SJSA1 (cell line): ENCODE measurements at places on chromosomes 1 and 21.
A peak's percentile ranks its signal among the peaks of the same experiment; 100 is the strongest.

- DNase-seq, result no peak
These were observed 57.5 kb downstream of the MAP3K7CL start for GRCh38 chr21:29187944-29188343.

- no peak for DNase-seq
These were observed 644.0 kb downstream of the PTPRC start for GRCh38 chr1:199282751-199283305.

DNA sequence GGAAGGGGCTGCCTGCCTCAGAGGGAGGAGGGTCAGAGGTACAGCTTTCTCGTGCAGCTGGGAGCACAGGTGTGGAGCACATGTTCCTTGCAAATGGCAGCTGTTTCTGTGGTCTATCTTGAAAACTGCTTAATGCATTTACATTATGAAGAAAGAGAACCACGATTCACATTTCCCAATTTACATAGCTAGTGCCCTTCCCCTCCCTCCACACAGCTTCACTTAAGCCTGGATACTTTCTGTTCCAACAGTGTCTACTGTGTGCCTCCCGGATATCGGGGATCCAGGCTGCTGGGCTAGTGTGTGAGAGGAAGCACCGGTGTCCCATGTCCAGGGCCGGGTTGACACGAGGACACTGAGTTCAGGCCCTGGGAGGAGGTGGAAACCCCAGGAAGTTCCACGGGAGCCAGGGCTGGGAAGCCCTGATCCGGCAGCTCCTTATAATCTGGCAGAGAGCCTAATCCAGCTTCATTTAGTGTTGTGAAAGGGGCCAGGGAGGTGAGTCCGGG, 31.6 kb downstream of the TMCC2 start:
- DNase-seq, result no peak

DNA sequence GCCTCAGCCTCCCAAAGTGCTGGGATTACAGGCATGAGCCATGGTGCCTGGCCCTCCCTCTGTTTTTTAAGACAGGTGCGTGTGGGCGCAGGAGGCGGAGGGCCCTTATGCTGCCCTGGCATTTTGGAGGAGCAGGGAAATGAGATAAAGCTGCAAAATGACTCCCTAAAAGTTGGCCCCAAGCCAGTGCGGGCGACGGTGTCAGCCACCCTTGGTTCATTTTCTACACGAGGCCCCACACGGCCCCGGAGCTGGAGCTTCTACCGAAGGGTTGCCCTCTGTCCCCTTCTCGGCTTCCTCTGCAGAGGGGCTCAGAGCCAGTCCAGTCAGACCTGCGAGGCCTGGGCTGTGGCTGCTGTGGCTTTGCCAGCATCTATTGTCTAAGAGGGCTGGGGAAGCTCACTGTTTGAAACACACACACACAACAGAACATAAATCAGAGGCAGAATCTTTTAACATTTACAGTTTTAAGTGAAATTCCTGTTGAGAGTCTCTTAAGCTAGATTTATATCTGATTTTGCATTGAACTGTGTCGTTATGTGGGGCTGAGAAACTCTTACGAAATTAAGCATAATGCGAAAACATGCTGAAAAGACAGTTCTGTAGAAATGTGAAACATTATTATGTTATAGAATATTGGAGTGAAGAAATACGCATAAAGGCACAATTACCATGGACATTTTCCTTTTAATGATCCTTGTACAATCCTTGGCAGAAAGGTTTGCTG, 255.9 kb downstream of the CAMTA1 start:
- no peak for DNase-seq

- no peak for DNase-seq
These were observed 32.2 kb upstream of the BACE2 start for GRCh38 chr21:41135746-41136145.

GRCh38 chr1:93304716-93305138, 41.0 kb upstream of the DR1 start:
- peak; percentile 67 for DNase-seq

DNA sequence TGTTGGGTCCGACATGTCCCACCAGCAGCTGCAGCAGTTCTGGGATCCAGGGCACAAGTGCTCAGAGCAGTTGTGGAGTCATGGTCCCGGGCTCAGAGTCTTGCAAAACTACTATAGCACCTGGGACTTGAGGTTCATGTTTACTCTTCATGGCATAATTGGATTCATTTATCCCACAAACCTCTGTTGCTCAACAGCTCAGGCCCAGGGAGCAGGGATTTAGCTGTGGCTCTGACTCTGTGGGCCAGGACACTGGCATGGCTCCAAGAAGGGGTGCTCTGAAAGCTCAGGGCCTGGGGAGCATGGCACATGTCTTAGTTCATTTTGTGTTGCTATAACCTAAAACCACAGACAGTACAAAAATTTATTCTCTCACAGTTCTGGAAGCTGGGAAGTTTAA, 626.7 kb upstream of the ADGRL2 start:
- DNase-seq, result no peak

DNA sequence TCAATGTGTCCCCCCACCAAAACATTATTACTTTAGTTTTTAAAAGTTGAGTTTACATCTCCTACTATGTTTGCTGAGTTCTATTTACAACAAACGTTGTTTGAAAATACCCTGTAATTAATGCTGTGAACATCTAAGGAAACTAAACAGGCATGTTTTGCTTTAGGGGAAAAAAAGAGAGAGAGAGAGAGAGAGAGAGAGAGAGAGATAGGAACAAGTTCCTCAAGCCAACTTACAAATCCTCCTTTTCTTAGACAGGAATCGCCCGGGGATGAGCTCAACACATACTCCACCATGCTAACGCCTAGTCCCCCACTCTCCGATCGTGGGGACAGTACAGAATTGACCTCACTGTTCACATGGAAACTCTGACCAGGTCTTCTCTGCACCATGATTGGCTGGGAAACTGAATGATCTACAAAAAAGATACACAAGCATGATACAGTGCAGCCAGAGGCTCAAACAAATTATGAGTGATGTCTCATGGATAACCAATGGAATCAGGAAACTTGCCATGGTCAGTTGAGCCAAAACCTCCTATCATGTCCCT, 59.8 kb downstream of the PUM1 start:
- no peak for DNase-seq

GRCh38 chr1:248316796-248317195, 7.6 kb downstream of the OR2M7 start:
- no peak for DNase-seq

DNA sequence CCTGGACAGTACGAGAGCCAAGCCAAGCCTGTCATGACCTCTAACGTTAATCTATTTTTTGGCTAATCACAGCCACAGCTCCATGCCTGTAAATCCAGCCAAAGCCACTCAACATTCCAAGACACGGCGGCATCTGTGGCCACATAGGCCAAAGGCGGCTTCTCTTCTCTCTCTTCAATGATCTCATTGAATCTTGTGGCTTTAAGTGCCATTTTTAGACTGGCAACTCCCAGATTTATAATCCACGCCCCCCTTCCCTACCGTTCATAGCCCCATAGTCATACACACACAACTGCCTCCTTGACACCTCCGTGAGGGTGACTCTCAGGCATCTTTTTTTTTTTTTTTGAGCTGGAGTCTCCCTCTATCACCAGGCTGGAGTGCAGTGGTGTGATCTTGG, 5.7 kb upstream of the SELENON start:
- no peak for DNase-seq

GRCh38 chr1:246831543-246831942, 100.2 kb downstream of the AHCTF1 start:
- DNase-seq, result no peak

- DNase-seq, result no peak
These were observed 18.0 kb downstream of the LRRC42 start for GRCh38 chr1:53964109-53964508.

DNA sequence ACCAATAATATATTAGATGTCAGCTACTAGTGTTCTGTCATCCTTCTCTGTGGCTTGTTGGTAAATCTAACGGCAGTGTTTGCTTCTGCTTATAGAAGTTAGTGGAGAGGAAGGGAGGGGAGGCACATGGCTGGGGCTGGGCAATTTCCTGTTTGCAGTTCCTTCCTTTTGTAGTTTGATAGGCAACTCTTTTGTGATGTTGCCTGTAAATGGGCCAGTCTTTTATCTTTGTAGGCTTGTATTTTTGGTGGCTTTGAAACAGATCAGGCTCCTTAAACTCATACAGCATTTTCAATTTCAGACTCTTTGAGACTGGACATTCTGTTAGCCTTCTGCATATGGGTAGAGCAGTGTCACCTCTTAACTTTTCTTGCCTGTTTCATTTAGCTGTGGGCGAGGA, 48.1 kb downstream of the CDC14A start:
- DNase-seq, result no peak

DNA sequence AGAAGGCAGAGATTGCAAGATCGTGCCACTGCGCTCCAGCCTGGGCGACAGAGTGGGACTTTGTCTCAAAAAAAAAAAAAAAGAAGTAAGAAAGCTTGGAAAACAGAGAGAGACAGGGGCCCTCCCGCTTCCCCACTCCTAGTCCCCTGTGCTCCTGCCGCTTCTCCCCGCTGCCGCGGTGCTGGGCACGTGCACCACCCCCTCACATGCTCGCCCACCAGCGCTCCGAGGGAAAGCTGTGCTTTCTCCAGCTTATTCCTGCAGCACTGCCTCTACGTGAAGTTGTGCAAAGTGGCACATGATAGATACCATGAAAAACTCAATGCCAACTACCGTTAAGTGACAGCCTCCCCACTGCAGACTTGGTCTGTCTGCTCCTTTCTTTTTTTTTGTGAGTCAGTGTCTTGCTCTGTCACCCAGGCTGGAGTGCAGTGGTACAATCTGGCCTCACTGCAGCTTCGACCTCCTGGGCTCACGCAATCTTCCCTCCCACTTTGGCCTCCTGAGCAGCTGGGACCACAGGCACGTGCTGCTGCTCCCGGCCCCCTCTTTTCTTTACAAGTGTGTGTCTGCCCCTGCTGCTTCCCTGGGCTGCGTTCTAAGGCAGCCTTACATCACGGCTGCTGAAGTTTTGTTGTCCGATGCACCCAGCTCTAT, 15.4 kb downstream of the SLX9 start:
- DNase-seq, result no peak

GRCh38 chr1:112557385-112557784, 48.6 kb downstream of the WNT2B start:
- DNase-seq, result no peak

DNA sequence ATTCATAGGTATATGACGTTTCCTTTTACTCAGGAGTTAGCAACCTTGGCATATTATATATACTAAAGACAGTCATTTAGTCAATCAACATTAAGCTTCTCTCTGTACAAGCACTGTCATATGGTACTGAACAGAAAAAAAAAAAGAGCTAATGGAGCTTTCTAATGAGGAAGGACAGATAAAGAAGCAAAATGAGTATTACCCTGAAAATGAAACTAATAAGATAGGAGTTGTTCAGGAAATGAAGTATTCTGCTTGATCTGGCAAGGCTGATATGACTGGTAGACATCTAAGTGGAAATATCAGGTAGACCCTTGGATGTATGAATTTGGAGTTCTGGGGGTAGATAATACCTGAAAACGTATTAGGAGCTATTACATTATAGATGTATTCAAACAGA, 4.3 kb upstream of the IKBKE start:
- no peak for DNase-seq

- no peak for DNase-seq
These were observed 105.6 kb upstream of the PLXNA2 start for GRCh38 chr1:208349694-208350330.

- no peak for DNase-seq
These were observed 337.0 kb upstream of the NCAM2 start for GRCh38 chr21:20661246-20661645.

- DNase-seq, result no peak
These were observed 22.6 kb upstream of the A3GALT2 start for GRCh38 chr1:33343539-33343938.

- no peak for DNase-seq
These were observed 185.2 kb downstream of the FAF1 start for GRCh38 chr1:50774759-50775351.

DNA sequence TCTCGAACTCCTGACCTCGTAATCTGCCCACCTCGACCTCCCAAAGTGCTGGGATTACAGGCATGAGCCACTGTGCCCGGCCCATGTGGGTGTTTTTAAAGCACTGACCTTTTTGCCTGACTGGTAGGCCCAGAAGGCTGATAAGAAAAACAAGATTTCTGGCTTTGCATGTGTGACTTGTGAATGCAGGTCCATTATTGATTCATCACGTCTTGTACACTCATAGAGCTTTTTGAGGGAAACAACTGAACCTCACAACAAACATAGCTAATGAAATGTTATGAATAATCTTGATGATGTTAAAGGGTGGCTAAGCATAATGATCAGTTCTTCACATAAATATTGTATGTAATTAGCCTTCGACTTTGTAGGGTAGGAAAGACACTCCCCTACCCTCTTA, 140.9 kb upstream of the UBE2U start:
- DNase-seq, result no peak

DNA sequence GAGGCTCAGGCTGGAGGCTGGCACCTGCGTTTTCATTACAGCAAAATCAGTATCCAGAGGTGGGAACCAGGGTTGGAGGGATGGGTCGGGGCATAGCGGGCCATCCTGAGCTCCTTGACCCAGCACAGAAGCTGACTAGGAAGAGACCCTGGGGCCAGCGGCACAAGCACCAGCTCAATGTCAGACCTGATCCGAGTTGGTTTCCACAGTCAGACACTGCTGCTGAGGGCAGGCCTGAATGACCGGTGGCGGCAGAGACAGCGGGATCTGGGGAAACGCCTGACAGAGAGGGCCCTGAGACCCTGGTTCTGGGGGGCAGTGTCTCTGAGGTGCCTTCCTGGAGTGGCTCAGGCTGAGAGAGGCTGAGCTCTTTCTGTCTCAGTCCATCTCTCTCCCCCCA, 162.0 kb upstream of the C1orf174 start:
- no peak for DNase-seq

DNA sequence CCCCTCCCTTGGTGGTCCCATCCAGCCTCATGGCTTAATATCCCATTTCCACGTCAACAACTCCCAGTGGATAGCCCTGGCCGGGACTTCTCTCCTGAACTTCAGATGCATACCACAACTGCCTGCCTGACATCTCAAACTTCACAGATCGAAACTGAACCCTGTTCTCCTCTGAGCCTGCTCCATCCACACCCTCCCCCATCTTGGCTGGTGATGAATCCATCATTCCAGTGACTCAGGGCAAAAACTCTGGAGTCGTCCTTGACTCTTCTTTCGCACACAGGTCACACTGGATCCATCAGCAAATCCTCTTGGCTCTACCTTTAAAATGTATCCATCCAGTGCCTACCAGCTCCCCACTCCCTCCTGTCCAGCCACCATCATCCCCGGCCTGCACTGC, 3.9 kb downstream of the TAS1R2 start:
- DNase-seq, result no peak

GRCh38 chr1:244860078-244860477, 4.3 kb downstream of the HNRNPU start:
- no peak for DNase-seq
